ENCODE measurements at places on chromosomes 6 and 20.
A peak's percentile ranks its signal among the peaks of the same experiment; 100 is the strongest.

DNA sequence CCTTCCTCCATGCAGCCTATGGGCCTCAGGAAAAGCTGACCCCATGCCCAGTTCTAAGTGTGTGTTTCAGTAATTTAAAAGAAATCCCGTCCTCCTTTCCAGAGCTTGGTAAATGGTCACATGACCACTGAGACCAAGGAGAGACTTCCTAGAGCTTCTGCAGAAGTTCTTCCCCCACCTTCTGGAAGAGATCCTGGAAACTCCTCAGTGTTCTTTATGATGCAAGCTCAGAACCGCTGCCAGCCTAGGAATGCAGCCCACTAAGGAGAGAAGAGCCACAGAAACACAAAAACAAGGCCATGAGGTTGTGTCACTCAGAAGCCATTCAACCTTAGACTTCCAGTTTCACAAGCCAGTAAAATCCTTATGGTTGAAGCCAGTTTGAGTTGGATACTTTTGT lies 348.4 kb downstream of the TPBG start:
- DNase-seq = peak; percentile 66

GRCh38 chr20:24108581-24108980 lies 120.0 kb upstream of the GGTLC1 start:
- no peak for DNase-seq

DNA sequence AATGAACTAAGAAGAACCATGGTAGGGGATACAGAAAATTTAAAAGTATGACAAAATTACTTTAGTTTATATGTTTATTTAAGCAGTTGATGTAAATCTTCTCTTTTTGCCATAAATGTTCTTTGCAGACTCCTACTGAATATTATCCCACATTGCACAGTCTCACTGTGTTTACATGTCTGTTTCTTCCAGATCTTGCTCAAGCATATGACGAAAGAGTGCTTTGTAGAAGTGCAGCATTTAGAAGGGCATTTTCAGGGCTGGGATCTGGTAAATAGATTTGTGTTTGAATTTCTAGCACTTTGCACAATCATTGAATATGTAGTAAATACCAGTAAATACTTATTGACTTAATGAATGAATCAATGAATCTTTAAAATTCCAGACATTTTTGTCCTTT lies 152.0 kb upstream of the EPHA7 start:
- no peak for DNase-seq

- DNase-seq = no peak
Observed at GRCh38 chr20:63017826-63018411, 11.2 kb upstream of the BHLHE23 start.

- peak; percentile 80 for DNase-seq
Observed at GRCh38 chr6:2378891-2379652, 133.7 kb upstream of the GMDS start.

DNA sequence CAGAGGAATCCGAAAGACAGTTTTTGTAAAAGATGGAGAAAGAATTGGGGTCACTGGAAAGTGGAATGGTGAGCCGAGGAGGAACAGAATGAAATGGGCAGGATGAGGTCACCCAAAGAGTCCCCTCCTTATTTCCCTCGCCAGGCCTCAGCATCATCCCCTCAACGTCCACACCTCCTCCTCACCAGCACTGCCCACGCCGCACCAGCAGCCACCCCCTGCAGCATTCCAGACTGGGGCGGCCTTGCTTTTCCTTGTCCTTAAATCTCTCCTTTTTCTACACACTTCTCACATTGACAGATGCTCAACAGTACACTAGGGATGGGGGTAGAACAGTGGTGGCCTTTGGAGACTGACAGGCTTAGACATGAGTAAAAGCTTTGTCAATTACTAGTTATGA lies 363.1 kb upstream of the NOX3 start:
- no peak for DNase-seq

DNA sequence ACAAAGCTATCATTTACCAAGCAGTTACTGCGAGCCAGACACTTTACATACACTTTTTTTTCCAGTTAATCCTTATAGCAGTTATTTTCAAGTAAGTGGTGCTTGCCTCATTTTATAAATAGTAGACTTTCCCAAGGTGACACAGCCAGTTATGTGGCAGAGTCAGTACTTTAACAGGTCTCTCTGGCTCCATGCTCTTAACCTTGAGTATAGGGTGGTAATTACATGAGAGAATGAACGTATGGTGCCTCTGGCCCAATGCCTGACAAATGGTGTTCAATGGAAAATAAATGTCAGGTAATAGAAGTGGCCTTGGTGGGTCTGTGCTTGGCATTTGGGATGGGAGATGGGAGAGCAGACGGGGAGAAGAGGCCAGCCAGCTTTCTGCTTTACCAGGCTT lies 316.3 kb downstream of the SLC35F1 start:
- no peak for DNase-seq

GRCh38 chr20:1945134-1945618 lies 48.7 kb downstream of the PDYN start:
- DNase-seq = peak; percentile 7

GRCh38 chr6:155850408-155850841 lies 394.8 kb upstream of the NOX3 start:
- DNase-seq = peak; percentile 52

DNA sequence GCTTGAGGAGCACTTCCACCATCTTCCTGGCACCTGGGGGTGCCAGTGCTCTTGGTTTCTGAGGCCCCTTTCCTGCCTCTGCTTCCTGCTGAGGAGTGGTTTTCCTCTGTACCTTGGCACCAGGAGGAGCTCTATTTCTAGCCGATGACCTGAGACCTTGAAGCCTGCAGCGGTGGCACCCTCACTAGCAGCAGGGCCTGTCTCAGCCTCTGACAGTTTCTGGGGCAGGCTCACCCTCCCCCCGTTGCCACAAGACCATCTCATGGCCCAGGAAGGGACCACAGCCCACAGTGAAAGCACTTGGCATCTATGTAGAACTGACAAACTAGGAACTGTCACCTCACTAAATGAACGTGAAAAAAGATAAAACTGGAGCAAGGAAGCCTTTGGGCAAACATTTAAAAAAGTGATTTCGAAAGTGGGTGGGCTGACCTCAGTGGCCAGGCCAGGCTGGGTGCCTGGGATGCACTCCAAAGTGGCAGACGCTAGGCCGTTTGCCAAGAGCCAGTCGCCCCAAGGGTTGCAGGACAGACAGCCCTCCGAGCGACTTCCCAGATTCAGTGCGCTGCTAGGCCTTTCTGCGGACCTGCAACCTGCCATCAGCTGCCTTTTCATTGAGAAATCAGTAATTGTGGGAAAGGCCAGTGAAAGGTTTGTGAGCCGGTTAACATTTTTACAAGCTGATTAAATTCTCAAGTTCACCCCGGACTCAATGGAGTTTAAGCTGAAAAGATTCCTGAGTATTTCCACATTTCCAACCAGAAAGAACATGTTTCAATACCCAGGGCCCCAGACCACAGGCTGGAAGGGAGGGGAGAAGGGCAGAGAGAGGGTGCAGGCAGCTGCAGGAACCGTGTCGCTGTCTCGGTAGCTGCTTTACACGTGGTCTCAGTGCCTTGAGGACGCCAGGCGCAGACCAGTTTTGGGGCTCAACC lies 303.7 kb downstream of the ESR1 start:
- peak; percentile 78 for DNase-seq

DNA sequence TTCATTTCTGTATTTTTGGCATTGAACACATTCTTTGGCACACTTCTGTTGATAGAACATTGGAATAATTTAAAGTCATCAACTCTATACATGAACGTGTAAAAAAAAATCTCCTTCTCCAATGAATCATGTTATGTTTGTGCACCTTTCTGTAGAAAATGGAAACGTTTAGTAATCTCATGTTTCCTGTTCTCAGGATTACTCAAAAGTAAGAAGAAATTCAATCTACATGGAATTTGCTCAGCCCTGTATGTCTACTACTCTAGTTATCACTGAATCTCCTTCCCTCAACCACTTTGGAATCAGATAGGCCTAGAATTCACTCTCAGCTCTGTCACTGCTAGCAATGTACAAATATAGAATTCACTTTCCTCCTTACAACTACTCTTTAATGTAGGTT lies 103.6 kb downstream of the COL21A1 start:
- no peak for DNase-seq

GRCh38 chr20:41200446-41201202 lies 63.3 kb downstream of the PLCG1 start:
- DNase-seq = peak; percentile 38

- DNase-seq = no peak
Observed at GRCh38 chr6:82204020-82204419, 43.5 kb downstream of the IBTK start.

GRCh38 chr6:17291778-17292177 lies 10.6 kb downstream of the RBM24 start:
- DNase-seq = no peak

- DNase-seq = no peak
Observed at GRCh38 chr6:163729127-163729872, 314.8 kb downstream of the QKI start.

- DNase-seq = no peak
Observed at GRCh38 chr20:8045946-8046345, 26.4 kb upstream of the TMX4 start.

DNA sequence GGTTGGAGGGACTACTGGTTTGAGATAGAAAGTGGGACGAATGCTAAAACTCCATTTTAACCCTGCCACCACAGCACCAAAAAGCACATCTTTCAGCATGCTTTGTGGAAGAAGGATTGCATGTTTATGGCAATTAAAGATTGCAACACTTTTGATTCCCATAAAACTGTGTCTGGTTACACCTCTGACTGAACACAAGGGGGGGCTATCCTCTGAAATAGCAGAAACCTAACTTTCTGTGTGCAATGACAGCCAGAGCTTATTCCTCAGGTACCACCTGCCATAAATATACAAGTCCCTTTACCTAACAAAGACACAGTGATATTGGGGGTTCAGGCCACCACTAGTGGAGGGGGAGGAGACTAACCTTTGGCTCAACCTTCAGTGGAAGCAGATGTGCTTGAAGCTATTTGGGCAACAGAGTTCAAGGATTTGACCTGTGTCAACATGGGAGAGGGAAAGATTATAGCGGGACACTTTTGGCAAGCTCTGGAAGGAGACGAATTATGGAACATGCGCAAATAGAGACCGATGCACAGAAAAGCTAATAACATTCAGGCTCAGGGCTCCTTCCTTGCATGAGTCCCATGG lies 9.6 kb upstream of the PLG start:
- no peak for DNase-seq

GRCh38 chr20:58811334-58811733 lies 39.4 kb downstream of the GNAS-AS1 start:
- no peak for DNase-seq

DNA sequence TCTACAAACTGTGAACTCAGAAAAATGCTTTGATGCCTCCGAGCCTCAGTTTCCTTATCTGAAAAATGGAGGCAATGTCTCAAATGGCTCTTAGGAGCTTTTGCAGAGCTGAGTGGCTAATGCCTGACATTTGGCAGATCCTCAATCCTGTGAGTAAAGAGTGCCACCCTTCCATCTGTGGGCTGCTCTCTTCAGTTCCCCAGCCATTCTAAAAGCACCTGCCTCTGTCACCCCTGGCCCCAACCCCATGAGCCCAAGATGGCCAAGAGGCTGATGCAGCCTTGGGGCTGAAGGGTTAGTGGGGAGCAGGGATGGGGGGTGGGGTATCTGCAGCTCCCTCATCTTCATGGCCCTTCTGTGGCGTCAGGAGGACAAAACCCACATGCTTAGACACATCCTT lies 14.5 kb upstream of the GUCA1A start:
- no peak for DNase-seq

DNA sequence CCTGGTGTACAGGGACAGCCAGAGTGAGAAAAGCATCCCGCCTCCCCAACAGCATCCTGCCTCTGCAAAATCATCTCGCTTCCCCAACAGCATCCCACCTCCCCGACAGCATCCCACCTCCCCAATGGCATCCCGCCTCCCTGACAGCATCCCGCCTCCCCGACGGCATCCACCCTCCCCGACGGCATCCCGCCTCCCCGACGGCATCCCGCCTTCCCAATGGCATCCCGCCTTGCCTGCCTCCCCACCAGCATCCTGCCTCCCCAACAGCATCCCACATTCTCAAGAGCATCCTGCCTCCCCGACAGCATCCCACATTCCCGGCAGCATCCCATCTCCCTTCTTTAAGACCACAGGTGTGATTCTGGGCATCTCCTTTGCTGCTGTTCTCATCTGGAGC lies 46.0 kb upstream of the NXT1 start:
- DNase-seq = no peak

GRCh38 chr6:104407957-104408356 lies 451.8 kb downstream of the HACE1 start:
- no peak for DNase-seq

DNA sequence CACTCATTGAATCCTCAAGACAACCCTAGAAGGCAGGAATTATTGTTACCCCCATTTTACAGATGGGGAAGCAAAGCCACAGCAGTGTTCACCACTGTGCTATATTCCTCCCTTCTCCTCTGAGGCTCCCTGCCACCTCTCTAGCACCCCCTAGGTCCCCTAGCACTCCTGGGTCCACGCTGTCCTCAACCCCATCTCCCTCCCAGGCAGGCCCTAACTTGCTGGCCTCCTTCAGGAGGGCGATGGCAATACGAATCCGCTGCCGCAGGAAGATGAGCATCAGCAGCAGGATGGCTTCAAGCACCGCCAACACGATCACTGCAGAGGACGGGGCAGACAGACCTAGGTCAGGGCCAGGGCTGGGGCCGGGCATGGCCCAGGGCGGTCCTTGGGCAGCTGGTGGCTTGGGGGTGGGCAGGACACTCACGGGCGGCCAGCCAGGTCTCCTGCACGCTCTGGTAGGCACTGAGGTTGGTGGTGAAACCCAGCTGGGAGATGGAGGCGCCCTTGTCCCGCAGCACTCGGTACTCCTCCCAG lies 7.8 kb upstream of the NEU1 start:
- no peak for DNase-seq

- peak; percentile 66 for DNase-seq
Observed at GRCh38 chr6:166786704-166787293, 159.7 kb upstream of the RPS6KA2 start.

DNA sequence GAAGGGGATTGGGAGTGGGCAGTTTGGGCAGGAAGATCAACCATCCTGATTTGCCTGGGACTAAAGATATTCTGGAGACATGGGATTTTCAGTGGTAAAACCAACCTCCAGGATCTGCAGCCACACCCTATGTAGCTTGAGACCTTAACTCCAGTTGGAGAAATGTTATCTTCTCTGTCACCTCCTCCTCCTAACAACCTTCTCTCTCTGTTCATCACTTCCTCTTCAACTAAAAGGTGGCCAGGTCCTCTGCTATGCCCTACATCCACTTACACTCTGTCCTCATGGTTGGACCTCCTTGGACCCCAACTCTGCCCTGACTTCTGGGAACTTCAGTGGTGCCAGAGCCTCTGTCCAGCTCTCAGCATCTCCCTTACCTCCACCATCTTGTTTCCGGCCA lies 42.0 kb upstream of the SLC9A8 start:
- no peak for DNase-seq

- DNase-seq = no peak
Observed at GRCh38 chr20:12640251-12640650, 368.5 kb upstream of the SPTLC3 start.

GRCh38 chr20:33506576-33506975 lies 16.7 kb downstream of the CBFA2T2 start:
- DNase-seq = no peak

All from EH (cell line).